ENCODE measurements at places on chromosomes 3 and 15.
A peak's percentile ranks its signal among the peaks of the same experiment; 100 is the strongest.

DNA sequence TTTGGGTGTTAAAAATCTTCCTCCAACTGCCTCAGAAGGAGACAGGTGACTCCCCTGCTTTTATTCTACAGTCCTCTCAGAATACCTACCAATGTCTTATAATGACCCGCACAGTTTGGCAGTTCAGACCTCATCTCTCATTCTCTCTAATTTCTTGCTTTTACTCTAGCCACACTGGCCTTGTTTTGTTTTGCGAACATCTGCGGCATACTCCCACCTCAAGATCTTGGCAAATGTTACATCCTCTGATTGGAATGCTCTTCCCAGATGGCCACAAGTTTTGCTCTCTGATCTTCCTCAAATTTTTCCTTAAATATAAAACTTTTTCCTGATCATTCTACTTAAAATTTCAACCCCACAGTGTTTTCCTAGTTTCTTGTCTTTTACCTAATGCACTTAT, 94.1 kb downstream of the PLSCR2 start:
- ATAC-seq: no peak

DNA sequence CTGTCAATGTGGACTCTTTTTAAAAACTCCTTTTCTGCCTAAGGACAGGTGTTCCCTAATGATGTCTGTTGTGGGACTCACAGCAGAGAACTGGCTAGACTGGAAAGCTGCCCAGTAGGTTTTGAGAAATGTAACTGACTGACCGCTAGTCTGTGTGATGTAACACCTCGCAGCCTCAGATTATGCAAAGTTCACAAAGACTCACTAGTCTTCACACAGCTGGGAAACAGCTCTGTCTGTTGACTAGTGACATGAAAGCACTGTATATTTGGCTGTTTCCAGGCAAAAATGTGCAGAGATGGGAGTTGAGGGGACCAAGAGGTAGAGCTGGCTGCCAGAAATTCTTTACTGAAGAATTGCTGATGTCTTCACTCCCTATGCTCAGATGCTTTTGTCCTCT, 10.3 kb downstream of the PDZRN3 start:
- no peak for ATAC-seq

DNA sequence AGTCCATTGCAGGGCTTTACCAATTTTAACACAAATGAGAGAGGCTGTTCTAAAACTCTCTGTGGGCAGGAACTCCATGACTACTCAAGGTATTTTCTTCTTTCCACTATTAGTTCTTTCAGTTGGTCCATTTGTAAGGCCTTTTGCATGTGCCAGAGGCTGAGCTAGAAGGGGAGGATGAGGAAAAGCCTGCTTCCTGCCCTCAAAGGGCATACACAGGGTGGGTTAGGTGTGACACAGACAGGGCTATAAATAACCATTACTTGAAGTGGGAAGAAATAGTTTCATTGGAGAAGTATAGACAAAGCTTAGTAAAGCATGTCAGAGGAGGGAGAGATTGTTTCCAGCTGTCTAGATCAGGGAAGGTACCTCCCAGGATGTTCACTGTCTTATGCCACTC, 52.1 kb upstream of the PRTG start:
- ATAC-seq: no peak

DNA sequence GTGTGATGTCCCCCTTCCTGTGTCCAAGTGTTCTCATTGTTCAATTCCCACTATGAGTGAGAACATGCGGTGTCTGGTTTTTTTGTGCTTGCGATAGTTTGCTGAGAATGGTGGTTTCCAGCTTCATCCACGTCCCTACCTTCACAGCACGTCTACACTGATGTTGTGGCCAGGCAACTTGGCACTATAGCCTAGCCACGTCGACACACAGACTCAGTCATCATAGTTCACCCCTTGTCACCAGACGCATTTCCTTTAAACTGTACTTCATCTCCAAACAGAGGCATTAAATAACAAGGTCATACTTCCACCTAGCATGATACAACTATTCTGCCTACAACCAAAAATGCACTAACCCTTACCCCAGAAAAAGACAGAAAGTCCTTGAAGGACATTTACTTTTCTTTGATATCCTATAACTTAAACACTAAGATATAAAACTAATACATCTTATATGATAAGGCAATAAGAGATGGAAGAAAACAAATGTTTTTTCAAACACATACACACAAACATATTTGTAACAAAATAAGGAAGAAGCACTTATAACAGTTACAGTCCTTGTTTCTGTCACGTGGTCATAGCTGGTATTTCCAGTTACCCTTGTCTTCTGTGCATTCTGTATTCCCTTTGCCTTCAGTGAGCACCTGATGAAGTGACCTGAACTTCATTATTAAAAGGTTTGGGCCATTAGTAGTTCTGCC, 121.4 kb downstream of the KLF13 start:
- no peak for ATAC-seq

DNA sequence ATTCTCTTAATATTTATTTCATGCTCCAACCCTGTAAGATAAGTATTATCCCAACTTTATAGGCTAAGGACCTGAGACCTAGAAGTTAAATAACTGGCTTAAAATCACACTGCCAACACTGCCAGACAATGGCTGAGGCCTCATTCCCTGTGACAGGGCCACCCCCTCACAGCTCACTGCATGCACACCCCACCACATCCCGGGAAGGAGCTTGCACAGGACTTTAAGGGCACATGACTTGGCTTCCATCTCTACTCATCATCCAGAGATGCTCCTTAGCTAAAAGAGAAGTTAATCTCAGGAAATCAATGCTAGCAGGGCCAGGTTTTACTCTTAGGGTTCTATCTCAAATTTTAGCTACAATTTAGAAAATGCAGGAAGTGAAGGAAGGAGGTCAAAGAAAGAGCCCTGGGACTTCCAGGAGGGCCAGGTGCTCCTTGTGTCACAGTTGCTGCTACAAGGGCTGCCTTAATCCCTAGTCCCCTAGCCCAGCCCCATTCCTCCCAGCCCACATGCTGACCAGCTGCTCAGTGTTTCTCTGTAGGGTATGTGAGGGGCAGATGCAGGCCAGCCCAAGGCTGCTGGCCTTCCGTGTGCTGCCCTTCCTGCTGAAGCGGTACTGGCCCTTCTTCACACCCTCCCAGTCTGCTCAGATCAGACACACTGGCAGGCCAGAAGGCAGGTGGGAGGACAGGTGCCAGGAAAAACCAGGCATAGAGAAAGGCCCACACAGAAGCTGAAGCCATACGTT, 53.5 kb downstream of the WWTR1 start:
- no peak for ATAC-seq

DNA sequence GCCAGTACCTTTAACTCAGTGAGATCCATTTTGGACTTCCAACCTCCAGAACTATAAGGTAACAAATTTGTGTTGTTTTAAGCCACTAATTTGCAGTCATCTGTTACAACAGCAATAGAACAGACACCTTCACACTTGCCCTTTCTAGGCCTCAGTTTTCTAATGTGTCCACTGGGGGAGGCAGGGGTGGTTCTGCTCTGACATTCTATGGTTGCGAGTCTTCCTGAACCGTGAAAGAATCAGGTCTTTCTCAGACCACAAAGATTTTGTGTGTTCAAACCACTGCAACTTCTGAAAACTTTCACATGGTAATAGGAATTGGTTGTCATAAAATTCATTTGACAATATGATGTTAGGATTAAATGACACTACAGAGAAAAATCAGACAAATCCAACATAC, 26.8 kb upstream of the CSTA start:
- ATAC-seq: peak; percentile 80

GRCh38 chr3:17945018-17945798, 202.8 kb upstream of the TBC1D5 start:
- no peak for ATAC-seq

DNA sequence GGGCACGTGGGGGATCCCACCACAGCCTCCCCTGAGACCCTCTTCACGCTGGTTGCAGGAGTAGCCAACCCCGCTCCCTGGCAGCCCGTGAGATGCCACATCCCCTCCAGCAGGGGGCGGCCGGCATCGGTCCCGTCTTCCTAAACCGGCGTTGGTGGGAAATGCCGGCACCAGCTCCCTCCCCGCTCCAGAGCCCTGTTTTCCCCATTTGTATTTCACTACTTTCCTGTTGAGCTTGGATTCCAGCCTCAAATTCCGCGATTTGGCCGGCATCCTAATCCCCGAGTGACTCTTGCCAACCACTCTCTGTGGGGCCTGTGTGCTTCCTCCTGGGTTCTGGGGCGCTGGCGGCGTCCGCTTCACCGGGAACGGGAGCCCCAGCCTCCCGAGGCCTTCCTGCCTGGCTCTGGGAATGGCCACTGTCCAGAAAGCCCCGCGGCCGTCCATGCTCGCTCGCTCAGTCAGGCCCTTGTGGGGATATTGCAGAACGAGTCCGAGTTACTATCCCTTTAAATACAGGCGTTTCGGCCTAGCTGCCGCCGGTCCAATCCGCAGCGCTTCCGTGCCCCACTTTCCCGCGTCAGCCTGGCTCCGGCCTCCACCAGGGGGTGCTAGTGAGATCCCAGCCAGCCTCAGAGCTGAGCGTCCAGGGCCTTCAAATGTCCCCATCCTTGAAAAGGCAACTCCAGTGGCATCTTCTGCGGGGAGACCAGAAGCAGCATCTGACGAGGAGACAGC, 8.1 kb upstream of the ADAMTS17 start:
- peak; percentile 96 for ATAC-seq

- ATAC-seq: no peak
Observed at GRCh38 chr3:18579661-18580060, 154.5 kb upstream of the SATB1 start.

DNA sequence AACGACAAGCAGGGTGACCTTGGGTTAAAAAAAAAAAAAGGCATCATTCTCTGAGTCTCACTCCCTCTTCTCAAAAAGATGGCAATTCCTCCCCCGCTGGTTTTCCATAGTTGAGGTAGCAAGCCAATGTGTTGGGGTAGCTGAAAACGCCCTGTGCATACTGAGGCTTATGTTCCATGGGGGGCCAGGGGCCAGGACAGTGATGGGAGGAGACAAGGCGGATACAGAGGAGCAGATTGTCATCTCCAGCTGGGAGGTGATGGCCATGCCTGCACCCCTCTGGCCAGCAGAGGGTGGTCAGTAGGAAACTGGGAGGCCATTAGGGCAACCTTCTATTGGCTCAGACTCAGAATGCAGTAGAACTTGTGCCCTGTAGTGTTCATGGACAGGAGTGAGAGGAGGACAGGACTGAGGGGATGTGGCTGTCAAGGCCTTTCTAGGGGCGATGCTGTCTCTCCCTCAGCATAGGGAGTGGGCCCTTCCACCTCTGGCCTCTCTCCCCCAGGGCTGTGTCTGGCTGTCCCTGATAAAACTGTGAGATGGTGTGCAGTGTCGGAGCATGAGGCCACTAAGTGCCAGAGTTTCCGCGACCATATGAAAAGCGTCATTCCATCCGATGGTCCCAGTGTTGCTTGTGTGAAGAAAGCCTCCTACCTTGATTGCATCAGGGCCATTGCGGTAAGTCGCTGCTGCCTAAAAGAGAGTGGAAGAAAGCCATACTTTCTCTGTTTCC, 1.9 kb downstream of the TF start:
- ATAC-seq: no peak

GRCh38 chr15:100116416-100117190, 225.2 kb downstream of the ADAMTS17 start:
- ATAC-seq: no peak

- no peak for ATAC-seq
Observed at GRCh38 chr3:48431224-48432029, 1.5 kb upstream of the PLXNB1 start.

GRCh38 chr3:50211930-50212329, 6.9 kb downstream of the SLC38A3 start:
- ATAC-seq: peak; percentile 52

- ATAC-seq: no peak
Observed at GRCh38 chr15:77866186-77866585, 211.3 kb downstream of the TBC1D2B start.

DNA sequence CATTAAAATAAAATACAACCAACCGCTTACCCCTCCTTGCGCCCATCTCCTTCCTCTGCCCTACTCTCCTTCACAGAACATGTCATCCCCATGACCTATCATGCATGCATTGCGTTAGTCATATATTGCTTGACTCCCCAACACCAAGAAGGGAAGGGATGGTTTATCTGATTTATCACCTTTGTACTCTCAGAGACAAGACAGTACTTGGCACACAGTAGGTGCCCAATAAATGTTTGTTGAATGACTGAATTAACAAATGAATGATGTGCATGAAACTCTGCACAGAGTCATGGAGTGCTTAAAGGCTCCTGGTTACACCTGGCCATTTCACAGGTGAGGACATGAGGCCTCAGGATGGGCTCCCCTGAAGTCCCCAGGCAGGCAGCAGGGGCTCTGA, 59.7 kb downstream of the IQSEC1 start:
- ATAC-seq: peak; percentile 36

GRCh38 chr3:51819709-51820406, 40.8 kb upstream of the IQCF6 start:
- ATAC-seq: no peak

DNA sequence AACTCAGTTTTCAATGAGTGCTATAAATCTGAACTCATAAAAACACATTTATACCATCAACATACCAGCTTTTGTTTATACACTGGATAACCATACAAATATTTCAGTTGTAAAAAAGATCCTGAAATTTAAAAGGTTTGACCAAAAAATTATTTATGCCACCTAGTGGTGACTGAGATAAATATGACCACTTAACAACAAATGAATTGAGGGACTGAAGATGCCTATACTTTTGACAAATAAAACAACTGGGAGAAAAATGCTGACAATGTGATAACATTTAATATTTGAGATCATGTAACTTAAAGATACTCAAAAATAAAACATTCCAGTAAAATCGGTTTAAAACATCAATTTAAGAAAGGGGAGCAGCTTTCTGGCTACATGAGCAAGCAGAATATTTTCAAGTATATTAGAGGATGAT, 30.4 kb downstream of the ATG3 start:
- ATAC-seq: no peak

- no peak for ATAC-seq
Observed at GRCh38 chr15:25931851-25932250, 68.7 kb upstream of the ATP10A start.

- no peak for ATAC-seq
Observed at GRCh38 chr3:134359121-134360010, 14.9 kb downstream of the AMOTL2 start.

DNA sequence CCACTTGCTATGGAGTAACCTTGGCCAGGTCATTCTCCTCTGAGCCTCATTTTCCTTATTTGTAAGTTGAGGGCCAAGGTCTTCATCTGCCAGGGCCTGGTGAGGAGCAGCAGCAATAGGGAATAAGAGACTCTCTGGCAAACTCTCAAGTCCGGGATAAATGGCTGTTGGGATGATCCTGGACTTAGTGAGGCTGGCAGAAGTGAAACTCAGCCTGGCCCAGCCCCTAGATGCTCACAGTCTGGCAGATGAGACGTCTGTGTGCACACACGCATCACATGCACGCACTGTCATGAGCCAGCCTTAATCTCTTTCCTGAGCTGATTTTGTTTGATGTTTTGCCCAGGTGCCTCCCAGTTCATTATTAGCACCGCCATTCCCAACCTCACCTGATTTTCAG, 26.8 kb downstream of the SLC6A6 start:
- no peak for ATAC-seq

DNA sequence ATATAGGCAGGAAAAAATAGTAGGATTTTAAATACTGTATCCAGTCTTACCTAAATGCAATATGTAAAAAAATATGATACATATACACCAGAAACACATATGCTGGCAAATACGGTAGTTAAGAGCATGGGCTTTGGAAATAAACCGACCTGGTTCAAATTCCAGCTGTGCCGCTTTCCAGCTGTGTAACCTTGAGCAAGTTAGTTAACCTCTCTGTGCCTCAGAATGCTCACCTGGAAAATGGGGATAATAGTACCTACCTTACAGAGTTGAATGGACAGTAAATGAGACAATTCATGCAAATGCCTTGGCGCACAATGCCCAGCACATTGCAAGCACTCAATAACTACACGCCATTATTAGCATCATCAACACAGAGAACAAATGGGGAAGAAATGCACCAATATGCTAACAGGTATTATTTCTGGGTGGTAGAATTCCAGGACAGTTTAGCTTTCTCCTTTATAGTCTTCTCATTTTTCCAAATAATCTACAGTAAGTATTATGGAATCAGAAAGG, 50.6 kb downstream of the SUMF1 start:
- ATAC-seq: no peak
